CD8-positive, alpha-beta memory T cell (primary cell): ENCODE measurements at places on chromosomes 2 and 18. TPM values are rescaled to one million over a fixed set of nuclear protein-coding genes. Genes with fewer than 3 reads are reported as not detected.

HOXD9 gene
- total RNA-seq, result not detected

GALNT13 gene
- total RNA-seq, result not detected

DTNB gene
- total RNA-seq, result 15.2 TPM

MC2R gene
- not detected for total RNA-seq

LAMA1 gene
- total RNA-seq, result not detected

EFR3B gene
- total RNA-seq, result 0.20 TPM

UGT1A1 gene
- total RNA-seq, result not detected

DCAF17 gene
- 19.3 TPM for total RNA-seq

VPS54 gene
- 10.7 TPM for total RNA-seq

SLC5A7 gene
- total RNA-seq, result not detected

TMEFF2 gene
- not detected for total RNA-seq

PKDCC gene
- total RNA-seq, result not detected

COL3A1 gene
- total RNA-seq, result 0.09 TPM

C2orf69 gene
- 19.8 TPM for total RNA-seq

TUBB6 gene
- total RNA-seq, result 9.1 TPM

TGIF1 gene
- 36.9 TPM for total RNA-seq

AKAIN1 gene
- total RNA-seq, result not detected

CDK5R2 gene
- not detected for total RNA-seq

ARMC9 gene
- 6.4 TPM for total RNA-seq

LRRC30 gene
- total RNA-seq, result not detected

CRYBA2 gene
- total RNA-seq, result not detected

EMX1 gene
- 0.57 TPM for total RNA-seq

DTNA gene
- not detected for total RNA-seq

UBR3 gene
- total RNA-seq, result 21.9 TPM

RESP18 gene
- not detected for total RNA-seq

ALPP gene
- not detected for total RNA-seq

NOTO gene
- not detected for total RNA-seq

GKN2 gene
- not detected for total RNA-seq

RNMT gene
- total RNA-seq, result 44.6 TPM

HOXD10 gene
- total RNA-seq, result not detected

ANO7 gene
- 0.86 TPM for total RNA-seq

RAD51AP2 gene
- total RNA-seq, result not detected

GKN1 gene
- total RNA-seq, result not detected

STK36 gene
- 21.4 TPM for total RNA-seq

CYP27A1 gene
- total RNA-seq, result 1.2 TPM

OXER1 gene
- not detected for total RNA-seq

FIGN gene
- total RNA-seq, result not detected

IFT172 gene
- total RNA-seq, result 13.8 TPM

PPP1R1C gene
- not detected for total RNA-seq

PSMA8 gene
- total RNA-seq, result 1.7 TPM

WDR75 gene
- 101 TPM for total RNA-seq

BMP10 gene
- not detected for total RNA-seq

KRTCAP3 gene
- total RNA-seq, result 4.0 TPM

TMEM163 gene
- not detected for total RNA-seq

CLEC4F gene
- not detected for total RNA-seq

TNFRSF11A gene
- total RNA-seq, result 2.5 TPM

CTNNA2 gene
- not detected for total RNA-seq

WDR43 gene
- total RNA-seq, result 169 TPM

FER1L5 gene
- not detected for total RNA-seq

CFAP65 gene
- not detected for total RNA-seq

MC5R gene
- total RNA-seq, result not detected

HOXD13 gene
- not detected for total RNA-seq

SPATS2L gene
- total RNA-seq, result 21.8 TPM

GPD2 gene
- 38.9 TPM for total RNA-seq

DSG2 gene
- 0.09 TPM for total RNA-seq

KIDINS220 gene
- 33.1 TPM for total RNA-seq

TBC1D8 gene
- 0.89 TPM for total RNA-seq

DYNAP gene
- not detected for total RNA-seq
